ENCODE measurements at places on chromosomes 16 and 17.

- no peak for DNase-seq
These were observed 3.0 kb upstream of the VAT1L start for GRCh38 chr16:77785373-77785764.

DNA sequence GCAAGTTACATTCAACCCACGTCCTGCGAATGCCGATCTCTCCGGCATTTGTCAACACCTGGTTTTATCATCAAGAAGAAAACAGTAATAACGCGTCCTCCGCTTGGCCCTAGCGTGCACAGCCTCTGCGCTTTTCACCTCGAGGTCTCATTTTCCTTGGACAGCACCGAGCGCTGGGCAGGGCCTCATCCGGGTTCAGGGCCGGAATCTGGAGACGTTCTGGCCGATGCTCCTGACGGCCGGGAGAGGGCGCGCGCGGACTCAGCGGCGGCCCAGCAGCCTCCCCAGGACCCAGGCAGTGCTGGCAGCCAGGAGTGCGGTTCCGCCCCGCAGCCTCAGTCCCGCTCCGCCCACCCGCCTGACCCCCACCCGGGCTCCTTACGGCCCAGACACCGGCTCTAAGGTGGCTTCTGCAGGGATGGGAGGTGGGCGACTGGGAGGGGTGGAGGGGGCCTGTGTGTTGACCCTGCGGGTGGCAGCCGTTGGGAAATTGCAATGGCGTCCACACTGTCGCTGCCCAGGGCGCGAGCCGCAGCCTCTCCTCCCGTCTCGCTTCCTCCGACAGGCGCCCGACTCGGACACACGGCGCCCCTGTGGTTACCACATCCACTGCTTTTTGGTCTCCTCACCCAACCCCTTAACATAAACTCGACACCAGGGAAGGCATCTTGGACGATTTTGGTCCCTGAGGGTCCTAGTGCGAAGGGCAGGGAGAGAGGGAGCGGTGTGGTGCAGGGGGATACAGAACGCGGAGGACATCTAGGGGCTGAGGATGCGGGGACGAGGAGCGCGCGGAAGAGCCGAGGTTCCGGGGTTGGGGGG lies 7.4 kb upstream of the FLYWCH1 start:
- DNase-seq: peak; percentile 91

- no peak for DNase-seq
These were observed 4.8 kb upstream of the AARSD1 start for GRCh38 chr17:42969001-42969581.

DNA sequence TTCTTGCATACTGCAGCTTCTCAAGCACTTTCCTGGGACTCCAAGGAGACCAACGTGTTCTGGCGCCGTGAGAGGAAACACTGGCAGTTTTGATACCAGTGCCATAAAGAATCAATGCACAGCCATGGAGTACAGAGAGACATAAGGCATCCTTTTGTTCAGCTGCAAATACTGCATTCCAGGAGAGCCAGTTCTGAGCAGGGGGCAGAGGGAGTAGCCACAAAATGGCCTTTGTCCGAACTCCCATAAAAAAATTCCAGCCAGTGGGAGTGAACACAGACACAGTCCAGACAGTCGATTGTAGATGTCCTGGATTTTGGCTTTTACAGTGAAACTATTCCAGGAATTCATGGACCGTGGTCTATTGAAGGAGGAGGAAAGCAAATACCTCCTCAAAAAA lies 36.2 kb upstream of the TEKT3 start:
- DNase-seq: no peak

DNA sequence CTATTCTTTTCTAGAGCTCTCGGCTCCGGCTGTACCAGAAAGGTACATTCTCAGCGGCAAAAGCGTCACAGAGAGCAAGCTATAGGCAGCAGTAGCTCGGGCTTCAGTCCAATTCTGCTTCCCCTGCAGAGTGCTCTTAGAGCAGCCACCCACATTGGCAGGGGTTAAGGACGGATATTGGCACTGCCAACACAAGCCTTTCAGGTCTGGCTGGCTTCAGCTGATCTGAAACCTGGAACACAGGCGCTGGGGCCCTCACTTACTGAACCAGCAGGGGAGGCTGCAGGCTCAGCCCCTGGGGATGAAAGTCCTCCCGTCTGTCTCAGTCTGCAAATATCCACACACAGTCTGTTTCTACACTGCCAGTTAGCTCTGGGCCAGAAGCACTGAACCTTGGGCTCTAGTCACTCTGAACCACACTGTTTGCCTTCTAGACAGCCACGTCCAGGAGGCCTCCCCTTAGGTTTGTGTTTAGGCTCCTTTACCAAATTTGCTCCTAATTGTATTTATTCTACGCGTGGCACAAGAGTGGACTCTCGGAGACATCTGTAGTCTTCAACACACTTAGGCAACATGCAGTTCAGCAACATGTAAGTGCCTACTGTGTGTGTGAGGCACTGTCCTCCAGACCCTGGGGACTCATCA lies 40.1 kb downstream of the HIC1 start:
- DNase-seq: peak; percentile 42

DNA sequence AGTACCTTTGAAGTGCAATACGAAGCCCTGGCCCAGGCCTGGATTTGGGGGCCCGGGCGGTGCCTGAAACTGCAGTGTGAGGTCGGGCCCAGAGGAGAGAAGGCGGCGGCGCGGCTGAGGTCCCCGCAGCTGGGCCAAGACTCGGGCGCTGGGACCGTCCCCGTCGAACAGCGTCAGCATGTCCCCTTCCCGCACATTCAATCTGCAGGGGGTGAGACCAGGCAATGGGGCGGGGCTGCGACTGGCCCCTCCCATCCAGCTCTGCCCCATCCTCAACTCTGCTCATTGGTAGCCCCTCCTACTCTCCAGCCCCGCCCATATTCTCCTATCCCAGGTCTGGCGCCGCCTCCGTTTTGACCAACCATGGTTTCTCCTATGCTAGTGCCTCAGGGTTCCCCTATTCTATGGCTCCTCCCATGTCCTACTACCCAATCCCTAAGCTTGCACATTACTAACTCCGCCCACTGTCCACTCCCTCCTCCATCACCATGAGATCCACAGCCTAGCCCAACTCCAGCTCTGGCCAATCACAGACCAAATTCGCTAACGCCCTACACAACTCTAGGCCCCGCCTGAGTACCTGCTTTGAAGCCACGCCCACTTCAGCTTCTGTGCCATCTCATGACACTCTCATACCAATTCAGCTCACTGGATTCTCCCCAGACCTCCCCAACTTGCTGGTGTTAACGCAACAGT lies 14.4 kb upstream of the CDIPT start:
- peak; percentile 76 for DNase-seq

- DNase-seq: no peak
These were observed 9.3 kb downstream of the ALDH3A1 start for GRCh38 chr17:19738757-19739156.

DNA sequence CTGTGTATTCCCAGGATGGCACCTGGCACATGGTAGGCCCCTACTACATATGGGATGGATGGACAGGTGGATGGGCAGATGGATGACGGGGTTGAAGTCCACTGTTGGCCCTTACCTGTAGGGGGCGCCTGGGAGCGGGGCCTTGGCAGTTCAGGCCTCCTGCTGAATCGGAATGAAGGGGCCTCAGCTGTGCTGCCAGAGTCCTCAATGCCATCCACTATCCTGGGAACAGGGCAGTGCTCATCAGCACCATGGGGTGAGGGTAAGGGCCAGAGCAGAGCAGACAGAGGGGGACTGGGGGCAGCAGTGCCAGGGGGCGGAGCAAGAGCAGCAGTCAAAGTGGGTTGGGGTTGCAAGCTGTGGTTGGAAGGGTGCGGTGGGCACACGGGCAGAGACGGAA lies 8.3 kb upstream of the RAB5C start:
- peak; percentile 51 for DNase-seq

DNA sequence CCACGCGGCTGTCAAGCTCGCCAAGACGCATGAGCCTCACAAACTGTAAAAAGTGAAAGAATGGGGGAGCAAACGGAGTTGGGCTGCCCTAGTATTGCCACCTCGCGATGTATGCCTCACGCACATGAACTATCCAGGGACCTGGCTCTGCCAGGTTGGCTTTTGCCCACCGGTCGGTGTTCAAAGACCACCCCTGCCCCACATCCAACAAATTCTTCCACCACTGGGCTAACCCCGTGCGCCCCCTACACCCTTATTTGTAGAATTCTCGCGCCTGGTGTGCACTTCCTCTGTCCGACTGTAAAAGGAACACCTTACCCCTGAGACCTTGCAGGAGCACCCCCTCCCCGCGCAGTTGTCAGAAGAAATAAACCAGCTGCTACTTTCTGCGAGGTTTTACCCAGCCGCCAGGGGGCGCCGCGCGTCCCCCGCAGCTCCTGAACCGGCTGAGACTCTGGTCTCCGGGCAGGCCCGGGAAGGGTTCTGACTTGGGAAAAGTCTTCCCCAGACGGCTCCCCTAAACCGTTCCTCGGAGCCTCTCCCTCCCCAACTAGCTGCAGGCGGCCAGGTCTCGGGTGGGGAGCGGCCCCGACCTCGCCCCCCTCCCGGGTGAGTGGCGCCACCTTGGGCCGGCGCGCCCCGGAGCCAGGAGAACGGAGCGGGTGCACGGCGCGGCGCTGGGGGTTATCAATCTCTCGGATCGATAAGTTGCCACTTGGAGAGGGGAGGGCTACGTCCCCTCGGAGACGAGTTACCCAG lies 1.7 kb upstream of the ZNF423 start:
- DNase-seq: peak; percentile 72

GRCh38 chr17:17345294-17345597 lies 42.1 kb downstream of the NT5M start:
- DNase-seq: no peak

DNA sequence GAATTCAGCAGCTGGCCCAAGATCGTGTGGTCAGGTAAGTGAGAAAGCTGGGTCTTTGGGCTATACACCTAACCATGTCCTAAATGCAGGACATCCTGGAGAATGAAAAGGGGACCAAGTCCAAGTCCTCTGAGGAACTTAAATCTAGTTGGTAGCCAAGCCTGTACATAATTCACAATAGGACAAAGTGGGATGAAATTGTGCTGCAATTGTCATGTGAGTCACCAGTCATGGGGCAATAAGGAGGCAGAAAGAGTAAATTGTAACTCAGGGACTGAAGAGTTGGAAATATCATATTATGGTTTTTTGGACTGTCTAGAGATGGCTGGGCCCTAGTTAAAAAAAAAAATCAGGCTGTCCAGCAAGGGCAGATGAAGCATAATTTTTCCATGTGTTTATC lies 202.6 kb downstream of the CYLD start:
- DNase-seq: no peak

DNA sequence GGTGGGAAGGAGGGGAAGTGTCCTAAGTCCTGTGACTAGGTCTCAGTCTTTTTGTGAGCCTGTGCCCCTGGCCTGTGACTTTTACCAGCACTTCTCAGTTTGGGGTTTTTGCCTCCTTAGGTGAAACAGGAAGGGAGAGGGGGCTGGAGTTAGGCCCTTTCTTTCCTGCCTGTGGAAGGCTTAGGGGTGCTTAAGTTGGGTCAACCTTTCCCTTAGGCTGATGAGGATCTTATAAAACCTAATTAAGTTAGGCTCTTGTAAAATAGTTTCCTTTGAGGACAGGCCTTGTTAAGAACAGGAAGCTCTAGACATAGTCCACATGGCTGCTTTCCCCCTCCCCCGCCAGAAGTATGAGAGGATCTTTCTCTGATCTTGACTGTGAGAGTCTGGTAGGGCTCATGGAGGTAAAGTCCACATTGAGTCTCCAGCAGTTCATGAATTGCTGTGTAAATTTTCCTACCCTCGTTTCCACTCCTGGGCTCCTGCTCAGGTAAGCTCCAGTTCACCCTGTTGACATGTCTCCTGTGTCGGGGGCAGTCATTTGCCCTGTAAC lies 17.0 kb upstream of the DNASE1 start:
- DNase-seq: peak; percentile 66

GRCh38 chr16:85422196-85422631 lies 190.9 kb upstream of the GSE1 start:
- DNase-seq: no peak

DNA sequence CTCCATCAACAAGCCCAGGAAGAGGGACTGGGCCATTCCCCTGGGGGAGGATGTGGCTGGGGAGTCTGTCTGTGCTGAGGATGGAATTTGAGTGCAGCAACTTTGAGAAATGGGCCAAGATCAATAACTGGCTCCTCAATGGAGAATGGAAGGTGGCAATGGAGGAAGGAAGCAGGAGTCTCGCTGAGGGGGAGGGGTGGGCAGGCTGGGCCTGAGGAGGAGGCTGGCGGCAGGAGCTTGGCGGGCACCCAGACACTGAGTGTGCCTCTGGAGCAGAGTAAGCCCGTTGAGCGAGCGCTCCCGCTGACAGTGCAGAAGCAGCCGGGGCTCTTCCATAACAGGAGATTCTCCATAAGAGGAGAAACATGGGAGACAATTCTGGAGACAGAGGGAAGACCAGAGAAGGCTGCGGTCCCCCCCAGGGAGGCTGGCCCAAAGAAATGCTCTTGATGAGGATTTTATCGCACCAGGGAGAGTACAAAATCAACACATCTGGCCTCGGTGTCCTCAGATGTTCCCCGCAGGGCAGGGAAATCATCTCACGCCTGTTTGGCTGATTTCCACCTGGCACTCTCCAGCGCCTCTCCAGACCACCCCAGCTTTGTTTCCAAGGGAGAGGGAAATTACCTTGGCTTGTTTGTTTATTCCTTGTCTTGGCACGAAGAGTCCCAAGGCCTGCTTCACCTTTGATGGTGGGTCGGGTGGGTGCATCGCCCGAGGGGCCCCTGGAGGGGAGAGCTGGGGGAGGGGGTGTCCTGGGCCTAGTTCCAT lies 2.8 kb upstream of the MMP15 start:
- no peak for DNase-seq

DNA sequence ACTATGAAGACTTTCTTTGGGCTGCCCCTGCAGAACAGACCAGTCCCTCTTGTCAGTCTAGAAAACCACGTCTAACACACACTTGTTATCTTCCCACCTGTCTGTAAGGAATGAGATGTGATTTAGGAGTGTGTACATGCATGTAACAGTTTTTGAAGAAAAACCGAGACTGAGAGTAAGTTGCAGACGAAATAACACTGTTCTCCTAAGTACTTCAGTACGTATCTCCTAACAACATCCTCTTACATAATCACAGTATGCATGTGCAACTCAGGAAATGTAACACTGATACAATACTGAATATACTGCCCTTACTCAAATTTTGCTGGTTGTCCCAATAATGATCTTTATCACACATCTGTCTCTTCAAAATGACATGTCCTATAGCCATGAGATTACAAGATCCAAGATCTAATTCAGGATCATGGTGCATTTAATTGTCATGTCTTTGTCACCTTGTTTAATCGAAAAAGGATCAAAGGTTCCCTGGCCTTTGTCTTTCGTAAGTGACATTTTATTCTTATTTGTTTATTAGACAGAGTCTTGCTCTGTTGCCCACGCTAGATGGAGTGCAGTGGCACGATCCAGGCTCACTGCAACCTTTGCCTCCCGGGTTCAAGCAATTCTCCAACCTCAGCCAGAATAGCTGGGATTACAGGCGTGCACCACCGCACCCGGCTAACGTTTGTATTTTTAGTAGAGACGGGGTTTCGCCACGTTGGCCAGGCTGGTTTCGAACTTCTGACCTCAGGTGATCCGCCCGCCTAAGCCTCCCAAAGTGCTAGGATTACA lies 25.6 kb downstream of the CREBBP start:
- DNase-seq: no peak

DNA sequence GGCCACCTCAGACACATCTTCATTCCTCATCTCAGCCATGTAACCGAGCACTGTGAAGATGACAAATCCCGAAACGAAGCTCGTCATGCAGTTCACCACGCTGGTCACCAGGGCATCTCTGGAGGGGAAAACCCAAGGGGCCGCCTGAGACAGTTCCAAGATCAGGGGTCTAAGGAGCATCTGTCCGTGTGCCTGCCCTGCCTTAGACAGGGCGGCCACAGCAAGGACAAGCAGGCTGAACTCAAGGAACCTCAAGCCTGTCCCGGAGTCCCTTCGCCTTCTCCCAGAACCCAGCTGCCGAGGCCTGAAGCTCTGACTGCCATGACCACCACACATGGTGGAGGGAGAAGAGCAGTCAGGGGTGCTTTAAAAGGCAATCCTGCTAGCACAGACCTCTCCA lies 22.7 kb downstream of the SLC6A4 start:
- peak; percentile 88 for DNase-seq
